ENCODE measurements at places on chromosomes 5 and 9. TPM values are rescaled to one million over a fixed set of nuclear protein-coding genes. Genes with fewer than 3 reads are reported as not detected.

DNA sequence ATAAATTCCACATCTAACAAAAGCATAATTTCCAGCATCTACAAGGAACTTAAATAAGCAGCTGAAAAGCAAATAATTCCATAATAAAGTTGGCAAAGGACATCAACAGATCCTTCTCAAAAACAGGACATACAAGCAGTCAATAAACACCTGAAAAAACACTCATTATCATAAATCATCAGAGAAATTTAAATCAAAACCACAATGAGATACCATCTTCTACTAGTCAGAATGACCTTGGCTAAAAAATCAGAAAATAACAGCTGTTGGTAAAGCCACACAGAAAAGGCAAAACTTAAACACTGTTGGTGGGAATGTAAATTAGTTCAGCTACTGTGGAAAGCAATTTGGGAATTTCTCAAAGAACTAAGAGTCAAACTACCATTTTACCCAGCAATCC lies 1371.1 kb upstream of the ACO1 start:
- no peak for DNase-seq

GRCh38 chr5:74995926-74996325 lies 56.4 kb downstream of the GCNT4 start:
- DNase-seq, result no peak

HRCT1 gene
- polyA plus RNA-seq, result 0.83 TPM

DNA sequence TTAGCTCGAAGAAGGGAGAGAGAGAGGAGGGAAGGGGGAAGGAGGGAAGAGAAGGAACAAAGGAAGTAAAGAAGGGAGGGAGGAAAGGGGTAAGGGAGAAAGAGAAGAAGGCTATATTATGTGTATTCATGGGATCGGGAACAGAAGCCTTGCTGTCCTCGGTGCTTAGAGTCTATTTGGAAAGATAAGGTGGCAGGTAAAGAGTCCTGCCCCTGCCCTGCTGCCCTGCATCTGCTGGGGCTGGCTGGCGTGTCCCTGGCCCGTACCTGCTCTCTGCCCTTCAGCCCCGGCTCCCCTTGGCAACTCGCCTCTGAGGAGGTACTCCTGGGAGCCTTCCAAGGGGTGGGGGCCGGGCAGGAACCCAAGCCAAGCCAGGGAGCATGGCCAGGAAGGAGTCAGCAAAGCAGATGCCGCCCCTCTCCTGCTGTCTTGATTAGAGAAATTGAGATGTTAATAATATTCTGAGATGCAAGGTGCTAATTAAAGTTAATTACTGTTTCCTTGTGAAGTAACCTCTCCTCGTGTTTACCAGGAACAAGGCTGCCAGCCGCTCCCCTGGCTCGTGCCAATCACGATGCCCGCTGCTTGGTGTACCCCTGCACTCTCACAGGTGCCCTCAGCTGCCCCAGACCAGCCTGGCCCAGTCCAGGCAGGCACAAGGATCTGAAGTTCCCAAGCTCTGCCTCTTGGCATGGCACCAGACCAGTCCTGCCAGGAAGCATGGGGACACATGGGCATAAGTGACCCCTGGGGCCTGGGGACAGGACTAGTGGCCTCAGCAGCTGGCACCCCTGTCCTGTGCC lies 36.6 kb downstream of the PCDH1 start:
- no peak for DNase-seq

TMOD1 gene
- polyA plus RNA-seq, result 145 TPM

DNA sequence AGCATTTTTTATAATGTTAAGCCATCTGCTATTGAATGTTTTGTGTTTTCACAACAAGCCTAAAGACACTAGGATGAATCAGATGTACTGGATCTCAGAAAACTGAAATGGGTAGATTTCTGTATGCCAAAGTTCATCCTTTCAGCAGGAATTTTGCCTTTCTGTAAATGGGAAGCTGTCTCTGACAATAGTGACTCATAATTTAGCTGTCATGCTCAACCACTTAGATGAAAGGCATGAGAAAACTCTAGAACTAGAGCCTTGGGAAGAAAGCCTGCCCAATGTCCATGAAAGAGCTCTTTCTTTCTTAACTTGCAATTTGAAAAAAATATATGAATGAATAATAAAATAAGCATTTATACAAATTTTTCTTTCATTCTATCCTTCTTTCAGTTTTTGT lies 616.0 kb upstream of the EDIL3 start:
- no peak for DNase-seq

SLC4A9 gene
- polyA plus RNA-seq, result 0.18 TPM

- DNase-seq, result no peak
Observed at GRCh38 chr9:127455324-127455992, 4.1 kb downstream of the LRSAM1 start.

DNA sequence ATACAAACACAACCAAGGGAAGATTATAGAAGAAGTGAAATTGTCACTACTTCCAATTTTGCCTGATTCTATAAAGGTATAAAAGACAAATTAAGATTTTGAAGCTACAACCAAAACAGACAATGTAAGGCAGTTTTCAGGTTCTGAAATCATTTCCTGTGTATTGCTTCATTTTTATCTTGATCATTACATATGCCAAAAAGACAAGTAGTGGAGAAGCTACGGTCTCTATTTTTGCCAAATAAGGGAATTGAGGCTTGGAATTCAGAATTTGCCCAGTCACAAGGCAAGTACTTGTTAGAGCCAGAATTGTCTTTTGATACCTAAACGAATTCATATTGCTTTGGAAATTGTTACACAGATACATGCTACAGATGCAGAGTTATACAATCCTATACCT lies 20.6 kb downstream of the EDIL3 start:
- no peak for DNase-seq

- DNase-seq, result no peak
Observed at GRCh38 chr5:61969755-61970154, 336.3 kb upstream of the KIF2A start.

IL13 gene
- not detected for polyA plus RNA-seq

SPINK6 gene
- not detected for polyA plus RNA-seq

GRCh38 chr9:18545636-18546360 lies 71.8 kb downstream of the ADAMTSL1 start:
- DNase-seq, result no peak
